ENCODE measurements at places on chromosomes 7 and 10. TPM values are rescaled to one million over a fixed set of nuclear protein-coding genes. Genes with fewer than 3 reads are reported as not detected.

The LRRN3 gene
- total RNA-seq, result not detected

The JCAD gene
- total RNA-seq, result under 0.01 TPM

The RAB19 gene
- total RNA-seq, result not detected

The EBF3 gene
- total RNA-seq, result 16.1 TPM

The ZP3 gene
- total RNA-seq, result 6.5 TPM

The CHN2 gene
- total RNA-seq, result 0.79 TPM

The LRRC72 gene
- not detected for total RNA-seq

The TAS2R41 gene
- not detected for total RNA-seq

The EFCAB10 gene
- total RNA-seq, result not detected

The ASIC3 gene
- 3.7 TPM for total RNA-seq

The FZD1 gene
- 14.3 TPM for total RNA-seq

The NUTM2D gene
- 1.7 TPM for total RNA-seq

The CLDN15 gene
- total RNA-seq, result 6.2 TPM

The SLC25A28 gene
- total RNA-seq, result 18.3 TPM

The PVRIG gene
- not detected for total RNA-seq

The GJD4 gene
- total RNA-seq, result 0.27 TPM

All from A375 (cell line).